ENCODE measurements at places on chromosomes 16 and 17. TPM values are rescaled to one million over a fixed set of nuclear protein-coding genes. Genes with fewer than 3 reads are reported as not detected.

TEKT5 gene
- total RNA-seq, result under 0.01 TPM

TLCD1 gene
- 4.2 TPM for total RNA-seq

RUSF1 gene
- 97.2 TPM for total RNA-seq

C17orf107 gene
- 6.1 TPM for total RNA-seq

PPY gene
- not detected for total RNA-seq

SLC16A13 gene
- total RNA-seq, result 1.1 TPM

CYB561 gene
- total RNA-seq, result 18.6 TPM

TAT gene
- not detected for total RNA-seq

C16orf89 gene
- 0.22 TPM for total RNA-seq

WWP2 gene
- total RNA-seq, result 30.0 TPM

EPX gene
- total RNA-seq, result not detected

SLX4 gene
- 9.7 TPM for total RNA-seq

PLEKHG4 gene
- total RNA-seq, result 6.6 TPM

POLDIP2 gene
- total RNA-seq, result 115 TPM

PRDM7 gene
- not detected for total RNA-seq

TMEM238L gene
- not detected for total RNA-seq

MT4 gene
- total RNA-seq, result not detected

FA2H gene
- total RNA-seq, result not detected

CCL4L2 gene
- total RNA-seq, result not detected

TMC5 gene
- total RNA-seq, result not detected

GCGR gene
- total RNA-seq, result not detected

PIK3R5 gene
- total RNA-seq, result not detected

NT5C gene
- total RNA-seq, result 87.0 TPM

TGFB1I1 gene
- 106 TPM for total RNA-seq

EVPLL gene
- not detected for total RNA-seq

SMTNL2 gene
- total RNA-seq, result not detected

DYNLRB2 gene
- 0.66 TPM for total RNA-seq

ABCC11 gene
- total RNA-seq, result under 0.01 TPM

HSD17B2 gene
- total RNA-seq, result 120 TPM

LCAT gene
- total RNA-seq, result 6.4 TPM

CCL8 gene
- not detected for total RNA-seq

CHST6 gene
- under 0.01 TPM for total RNA-seq

TK1 gene
- total RNA-seq, result 156 TPM

MED1 gene
- 33.5 TPM for total RNA-seq

TLK2 gene
- 62.9 TPM for total RNA-seq

SLC5A10 gene
- not detected for total RNA-seq

SCPEP1 gene
- 53.4 TPM for total RNA-seq

FOXF1 gene
- total RNA-seq, result 60.4 TPM

C17orf67 gene
- 1.1 TPM for total RNA-seq

ABI3 gene
- total RNA-seq, result 0.66 TPM

GHDC gene
- total RNA-seq, result 21.0 TPM

TEX19 gene
- total RNA-seq, result not detected

ATP1B2 gene
- not detected for total RNA-seq

G6PC1 gene
- not detected for total RNA-seq
